ENCODE measurements at places on chromosomes 7 and 10.

DNA sequence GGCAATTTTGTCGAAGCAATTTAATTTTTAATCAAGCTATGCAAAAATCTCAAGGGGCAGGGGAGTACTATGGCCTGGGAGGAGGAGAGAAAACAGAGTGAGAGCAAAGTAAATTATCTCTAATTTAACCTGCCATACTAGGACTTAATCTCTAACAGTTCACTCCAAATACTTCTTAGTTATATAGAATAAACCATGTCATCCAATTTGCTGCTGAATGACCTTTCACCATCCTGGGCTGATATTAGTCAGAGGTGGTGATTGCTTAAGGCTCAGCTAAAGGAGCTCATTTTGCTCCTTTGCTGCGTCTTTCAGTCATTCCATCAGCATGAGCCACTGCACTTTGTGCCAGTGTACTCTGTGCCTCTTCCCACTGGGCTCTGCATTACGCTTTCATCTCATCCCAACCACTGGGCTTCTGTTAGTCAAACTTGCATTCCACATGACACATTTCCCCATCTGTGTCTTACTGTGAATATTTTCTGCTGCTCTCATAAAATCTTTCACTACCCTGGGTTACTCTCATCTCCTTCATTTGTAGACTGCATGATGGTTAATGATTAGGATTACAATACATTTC is 84.3 kb downstream of the CD36 start:
- DNase-seq, result no peak

GRCh38 chr7:43495572-43495971 is 87.3 kb upstream of the STK17A start:
- no peak for DNase-seq

DNA sequence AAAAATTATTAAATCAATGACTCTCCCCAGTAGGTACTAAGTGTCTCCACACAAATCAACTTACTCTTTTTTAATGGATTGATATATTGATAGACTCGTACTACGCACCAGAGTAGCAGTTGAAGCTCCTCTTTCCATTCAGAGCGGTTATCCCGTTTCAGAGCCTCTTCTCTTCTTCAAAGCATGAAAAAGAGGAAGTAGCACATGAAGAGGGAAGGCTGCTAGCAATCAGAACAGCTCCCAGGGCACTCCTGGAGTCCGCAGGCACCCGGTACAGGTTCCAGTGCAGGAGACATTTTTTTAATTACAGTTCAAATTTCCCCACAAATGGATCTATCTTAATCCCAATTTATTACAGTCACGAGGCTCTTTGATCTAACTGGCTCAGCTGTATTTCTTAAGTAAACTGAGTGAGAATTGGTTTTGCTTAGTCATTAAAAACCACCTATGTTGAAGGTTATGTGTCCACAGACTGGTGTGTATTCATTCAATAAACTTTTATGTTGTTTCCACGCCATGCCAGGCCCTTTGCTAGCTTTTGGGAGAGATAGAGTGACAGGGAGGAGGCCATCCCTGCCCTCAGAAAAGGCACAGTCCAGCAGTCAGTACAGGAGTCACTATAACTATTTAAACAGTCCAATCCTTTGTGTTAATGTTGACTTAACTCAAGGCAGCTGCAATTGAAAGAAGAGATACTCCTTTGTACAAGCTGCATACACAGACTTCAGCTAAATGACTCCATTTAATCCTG is 32.1 kb upstream of the CALN1 start:
- no peak for DNase-seq

DNA sequence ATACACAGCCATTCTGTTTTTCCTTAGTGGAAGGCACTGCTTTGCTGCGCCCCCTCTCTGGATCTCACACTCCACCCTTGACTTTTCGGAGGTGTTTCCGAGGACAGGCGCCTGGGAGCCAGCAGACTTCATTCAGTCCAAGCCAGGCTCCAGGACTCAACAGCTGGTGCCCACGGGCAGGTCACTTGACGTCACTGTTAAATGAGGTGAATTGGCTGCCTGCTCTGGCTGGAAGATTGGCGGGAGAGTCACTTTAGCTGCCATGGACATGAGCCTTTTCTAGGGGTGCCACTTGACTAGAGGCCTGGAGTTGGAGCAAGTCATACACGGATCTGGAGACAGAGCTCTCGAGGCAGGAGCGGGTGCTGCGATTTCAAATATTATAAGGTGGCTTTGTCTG is 3.2 kb downstream of the HTRA1 start:
- DNase-seq, result no peak

DNA sequence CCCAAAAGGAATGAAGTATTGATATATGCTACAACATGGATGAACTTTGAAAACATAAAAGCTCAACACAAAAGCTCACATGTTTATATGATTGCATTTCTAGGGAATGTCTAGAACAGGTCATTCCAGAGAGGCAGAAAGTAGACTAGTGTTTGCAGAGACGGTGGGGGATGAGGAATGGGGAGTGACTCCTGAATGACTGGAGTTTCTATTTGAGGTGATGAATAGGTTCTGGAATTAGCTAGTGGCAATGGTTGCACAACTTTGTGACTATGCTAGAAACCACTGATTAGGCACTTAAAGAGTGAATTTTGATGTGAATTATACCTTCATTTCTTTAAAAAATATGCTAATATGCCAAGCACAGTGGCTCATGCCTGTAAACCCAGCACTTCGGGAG is 6.9 kb downstream of the KPNA7 start:
- no peak for DNase-seq

DNA sequence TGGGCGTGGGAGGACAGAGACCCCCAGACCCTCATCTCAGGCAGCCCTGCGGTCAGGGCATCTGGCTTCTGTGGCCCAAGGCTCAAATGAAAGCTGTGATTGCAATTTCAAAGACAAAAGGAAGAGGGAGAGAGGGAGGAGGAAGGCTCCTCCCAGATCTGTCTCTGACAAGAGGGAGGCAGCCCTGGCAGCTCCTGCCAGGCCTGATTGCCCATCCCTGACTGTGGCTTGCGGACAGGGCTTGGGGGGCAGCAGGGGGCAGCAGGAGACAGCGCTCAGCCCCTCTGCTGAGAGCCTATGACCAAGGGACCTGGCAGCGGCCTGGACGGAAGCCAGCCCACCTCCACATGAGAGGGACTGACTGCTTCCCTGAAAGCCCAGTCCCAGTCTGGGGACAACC is 91.8 kb downstream of the PTPRN2 start:
- DNase-seq, result peak; percentile 51

DNA sequence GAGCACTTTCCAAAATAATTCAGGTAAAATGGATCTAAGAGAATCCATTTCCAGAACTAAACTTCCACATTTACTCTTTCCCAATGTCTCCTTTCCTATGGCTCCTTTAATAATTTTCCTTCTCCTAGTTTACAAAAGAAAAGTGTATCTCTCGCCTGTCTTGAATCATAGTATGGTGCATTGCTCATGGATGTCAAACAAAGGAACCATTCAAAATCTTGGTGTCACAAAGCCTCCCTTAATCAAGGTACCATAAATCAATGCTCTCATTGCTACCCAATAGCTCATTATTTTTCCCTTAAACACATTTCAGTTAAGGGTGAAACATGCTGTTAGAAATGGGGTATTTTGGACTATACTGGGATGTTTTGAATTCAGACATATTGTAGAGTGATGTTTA is 57.6 kb upstream of the KCNMA1 start:
- no peak for DNase-seq

All from right kidney (tissue), 9 donors.